ENCODE measurements at places on chromosomes 4 and X.

DNA sequence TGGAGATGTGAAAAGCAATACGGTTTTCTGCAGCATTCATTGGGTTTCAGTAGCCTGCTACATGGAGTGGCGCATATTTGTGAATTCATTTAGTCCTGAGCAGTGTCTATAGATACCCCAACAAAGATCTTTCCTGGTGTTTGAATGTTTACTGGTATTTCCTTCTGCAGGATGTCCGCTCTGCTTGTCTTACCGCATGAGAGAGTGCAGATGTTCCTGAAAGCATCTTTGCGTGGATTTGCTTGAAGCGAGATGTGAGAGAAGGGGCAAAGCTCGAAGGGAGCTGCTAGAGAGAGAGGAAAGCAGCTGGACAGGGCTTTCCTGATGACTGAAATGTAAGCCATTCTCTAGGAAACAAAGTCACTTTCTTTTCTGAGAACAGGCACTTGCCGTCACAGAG, 40.9 kb upstream of the GYPA start:
- no peak for DNase-seq

GRCh38 chrX:10190367-10190766, 33.6 kb downstream of the CLCN4 start:
- DNase-seq, result peak; percentile 63

GRCh38 chr4:6041800-6042199, 23.6 kb upstream of the C4orf50 start:
- DNase-seq, result no peak

- DNase-seq, result no peak
Observed at GRCh38 chr4:6408263-6408662, 64.2 kb downstream of the PPP2R2C start.

DNA sequence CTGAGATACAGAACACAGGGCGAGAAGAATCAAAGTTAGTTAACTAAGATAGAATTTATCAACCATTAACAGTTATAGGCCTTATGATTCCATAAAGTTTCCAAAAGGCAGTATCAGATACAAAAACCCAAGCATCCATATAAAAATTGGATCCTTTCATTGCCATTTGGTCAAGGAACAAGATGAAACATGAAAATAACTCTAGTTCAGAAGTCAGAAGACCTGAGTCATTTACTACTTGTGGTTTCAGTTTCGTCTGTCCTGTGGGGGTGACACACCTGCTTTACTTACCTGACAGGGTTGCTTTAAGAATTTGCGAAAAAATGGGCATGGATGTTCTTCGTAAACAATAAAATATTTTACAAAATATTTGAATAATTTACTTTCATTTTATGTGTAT, 130.8 kb downstream of the ANAPC10 start:
- no peak for DNase-seq

GRCh38 chr4:136812100-136812880, 720.0 kb downstream of the PCDH18 start:
- DNase-seq, result no peak

DNA sequence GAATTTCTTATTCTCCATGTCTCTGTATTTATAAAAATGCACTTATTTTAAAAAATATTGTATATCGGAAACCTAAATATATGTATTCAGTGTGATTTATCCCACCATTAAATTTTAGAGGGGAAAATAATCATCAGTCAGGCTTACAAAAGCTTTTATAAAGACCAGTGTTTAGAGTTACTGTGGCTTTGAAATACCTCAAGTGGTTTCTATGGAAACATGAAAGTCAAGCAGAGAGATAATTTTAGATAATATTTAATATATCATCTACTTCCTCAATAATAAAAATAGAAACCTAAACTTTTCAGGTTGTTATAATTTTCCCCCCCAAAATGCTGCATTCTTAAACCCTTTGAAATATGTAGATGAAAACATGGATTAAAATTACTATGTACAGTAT, 332.9 kb upstream of the PITX2 start:
- DNase-seq, result no peak

GRCh38 chrX:55796496-55796895, 78.9 kb downstream of the RRAGB start:
- DNase-seq, result no peak

DNA sequence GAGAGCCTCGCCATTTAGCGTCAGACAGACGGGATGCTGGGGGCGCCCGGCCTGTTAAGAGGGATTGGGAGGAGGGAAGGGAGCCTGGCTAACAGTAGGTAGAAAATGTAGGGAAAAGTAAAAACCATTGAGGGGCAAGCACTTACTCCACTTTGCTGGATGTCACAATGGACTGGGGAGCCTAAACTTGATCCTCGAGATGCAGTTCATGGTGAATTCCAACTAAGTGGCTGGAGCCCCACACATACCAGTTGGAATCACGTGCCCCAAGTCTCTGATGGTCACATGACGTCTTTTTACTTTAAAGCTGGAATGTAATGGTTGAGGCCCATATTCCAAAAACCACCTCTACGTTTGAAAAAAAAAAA, 1.5 kb downstream of the PLS3 start:
- DNase-seq, result peak; percentile 54

DNA sequence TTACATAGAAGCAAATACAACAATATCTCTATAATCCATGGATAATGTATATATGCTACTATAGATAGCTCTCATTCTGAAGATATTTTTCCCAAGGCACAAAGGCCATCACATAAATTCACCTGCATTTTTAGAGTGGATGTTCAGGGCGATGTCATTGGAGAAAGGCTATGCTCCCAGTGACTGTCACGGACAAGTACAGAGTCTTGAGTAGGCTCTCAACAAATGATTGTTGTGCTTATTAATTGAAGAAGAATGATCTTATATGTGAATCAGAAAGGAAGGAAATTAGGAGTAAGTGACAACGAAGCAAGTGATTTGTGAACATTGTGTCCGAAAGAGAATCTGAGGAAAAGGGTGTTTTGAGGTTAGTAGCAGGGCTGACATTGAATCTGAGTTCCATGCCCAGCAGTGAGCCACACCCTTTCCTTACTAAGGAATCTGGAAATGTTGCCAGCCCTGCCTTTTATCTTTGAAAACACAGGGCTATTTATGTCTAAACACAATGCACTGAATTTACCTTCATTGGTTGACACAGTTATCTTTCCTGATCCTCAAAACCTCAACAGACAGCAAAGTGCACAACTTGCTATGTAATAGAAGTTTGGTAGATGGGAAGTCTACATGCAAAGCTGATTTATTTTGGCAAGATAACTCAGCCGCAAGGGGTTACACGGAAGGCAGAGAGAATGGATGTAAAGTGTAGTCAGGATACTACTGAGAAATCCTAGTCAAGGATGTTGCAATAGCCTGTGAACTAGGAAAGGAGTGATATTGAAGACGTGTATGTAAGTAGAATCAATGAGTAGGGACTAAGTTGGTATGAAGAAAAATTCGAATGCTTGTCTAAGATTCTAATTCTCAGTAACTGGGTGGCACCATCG, 50.4 kb downstream of the SORBS2 start:
- no peak for DNase-seq

- no peak for DNase-seq
Observed at GRCh38 chr4:153170407-153170806, 33.8 kb upstream of the TRIM2 start.

GRCh38 chr4:147833254-147833653, 101.4 kb downstream of the ARHGAP10 start:
- peak; percentile 42 for DNase-seq

GRCh38 chrX:111340054-111340453, 69.8 kb upstream of the CAPN6 start:
- no peak for DNase-seq

GRCh38 chr4:21947791-21948346, 703 bp downstream of the KCNIP4 start:
- no peak for DNase-seq

DNA sequence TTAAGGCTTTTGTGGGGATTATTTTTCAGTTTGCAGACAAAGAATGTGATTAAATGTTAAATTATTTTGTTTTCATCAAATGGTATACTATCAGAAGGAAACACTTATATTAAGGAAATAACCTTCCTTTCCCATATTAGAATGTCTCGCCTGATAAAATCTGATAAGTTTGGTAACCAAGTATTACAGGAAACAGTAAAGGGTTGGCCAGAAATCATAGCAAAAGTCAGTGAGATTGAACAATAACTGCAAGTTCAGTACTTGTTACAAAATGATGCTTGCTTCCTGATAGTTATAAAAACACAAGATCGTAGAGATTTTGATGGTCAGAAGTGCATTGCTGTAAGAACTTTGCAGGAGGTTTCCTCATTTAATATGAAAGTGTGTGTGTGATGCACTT, 40.5 kb downstream of the FABP2 start:
- DNase-seq, result no peak

GRCh38 chrX:104112326-104112951, at the start of gene ZCCHC18:
TSS of gene ZCCHC18 (plus strand) at chrX:104112523. CDS start at chrX:104114112, 1,589 bp downstream.
- peak; percentile 51 for DNase-seq

DNA sequence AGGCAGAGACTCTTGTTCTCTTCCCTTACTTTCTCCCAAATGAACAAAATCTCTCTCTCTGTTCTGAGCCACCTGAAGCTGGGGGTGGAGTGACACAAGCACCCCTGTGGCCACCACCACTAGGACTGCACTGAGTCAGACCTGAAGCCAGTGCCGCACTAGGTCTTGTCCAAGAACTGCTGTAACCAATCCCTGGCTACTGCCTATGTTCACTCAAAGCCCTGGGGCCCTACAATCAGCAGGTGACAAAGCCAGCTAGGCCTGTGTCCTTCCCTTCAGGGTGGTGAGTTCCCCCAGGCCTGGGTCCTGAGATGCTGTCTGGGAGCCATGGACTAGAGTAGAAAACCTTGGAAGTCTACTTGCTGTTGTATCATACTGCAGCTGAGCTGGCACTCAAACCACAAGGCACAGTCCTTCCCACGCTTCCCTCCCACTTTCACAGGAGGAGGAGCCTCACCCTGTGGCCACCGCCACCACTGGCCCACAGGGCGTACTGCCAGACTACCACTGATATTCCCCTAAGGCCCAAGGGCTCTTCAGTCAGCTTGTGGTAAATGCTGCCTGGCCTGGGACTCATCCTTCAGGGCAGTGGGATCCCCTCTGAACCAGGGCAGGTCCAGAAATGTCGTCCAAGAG, 119.1 kb downstream of the RTL9 start:
- DNase-seq, result no peak

- DNase-seq, result no peak
Observed at GRCh38 chrX:26918631-26919030, 544.5 kb downstream of the PPP4R3C start.

- no peak for DNase-seq
Observed at GRCh38 chr4:89610236-89610635, 226.7 kb downstream of the SNCA start.

- DNase-seq, result peak; percentile 81
Observed at GRCh38 chrX:9569876-9570301, 105.0 kb downstream of the TBL1X start.

- no peak for DNase-seq
Observed at GRCh38 chr4:4402966-4403365, 16.1 kb downstream of the NSG1 start.

DNA sequence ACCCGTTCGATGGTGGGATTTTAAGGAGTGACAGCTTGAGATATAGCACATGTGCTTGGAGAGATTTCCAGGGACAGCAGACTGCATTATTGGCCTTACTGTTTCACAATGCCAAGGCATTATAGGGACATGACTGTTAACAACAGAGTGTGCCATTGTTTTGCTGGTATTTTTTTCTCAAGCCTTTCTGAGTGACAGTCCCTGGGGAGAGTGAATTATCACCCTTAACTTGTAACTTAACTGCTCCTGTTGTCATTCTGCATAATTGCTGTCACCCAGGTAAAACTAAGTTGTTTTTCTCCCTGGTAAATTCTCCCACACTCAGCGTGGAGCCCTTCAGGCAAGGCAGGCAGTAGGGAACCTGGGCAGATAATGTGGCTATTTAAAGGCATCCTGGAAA, 989.2 kb upstream of the LCORL start:
- no peak for DNase-seq

DNA sequence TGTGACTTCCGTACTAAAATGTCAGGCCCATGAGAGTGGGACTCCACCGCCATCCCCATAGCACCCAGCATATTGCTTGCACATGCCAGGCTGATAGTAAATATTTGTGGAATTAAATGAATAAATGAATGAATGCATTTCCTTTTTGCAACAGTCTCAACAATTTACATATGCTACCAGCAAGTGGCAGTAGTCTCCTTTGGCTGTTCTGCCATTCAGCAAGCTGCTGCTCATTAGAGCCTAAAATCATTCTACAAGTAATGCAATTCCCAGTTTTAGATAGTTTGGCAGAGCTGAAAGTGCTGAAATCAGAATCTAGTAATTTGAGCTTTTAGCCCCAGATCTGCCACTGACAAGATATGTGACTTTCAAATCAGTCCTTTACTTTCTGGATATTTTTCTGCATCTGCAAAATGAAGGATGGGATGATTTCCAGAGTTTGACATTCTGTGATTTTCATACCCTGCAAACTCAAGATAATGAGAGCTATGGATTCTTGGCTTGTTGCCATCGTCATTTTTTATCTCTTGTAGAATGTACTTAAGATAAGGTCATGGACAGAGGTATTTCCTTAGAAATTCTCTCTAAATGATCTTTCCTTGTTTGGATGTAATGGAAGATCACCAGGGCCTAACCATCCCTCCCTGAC, 35.7 kb upstream of the INTS6L start:
- DNase-seq, result peak; percentile 41

GRCh38 chr4:41455206-41455605, 82.8 kb upstream of the LIMCH1 start:
- DNase-seq, result no peak

DNA sequence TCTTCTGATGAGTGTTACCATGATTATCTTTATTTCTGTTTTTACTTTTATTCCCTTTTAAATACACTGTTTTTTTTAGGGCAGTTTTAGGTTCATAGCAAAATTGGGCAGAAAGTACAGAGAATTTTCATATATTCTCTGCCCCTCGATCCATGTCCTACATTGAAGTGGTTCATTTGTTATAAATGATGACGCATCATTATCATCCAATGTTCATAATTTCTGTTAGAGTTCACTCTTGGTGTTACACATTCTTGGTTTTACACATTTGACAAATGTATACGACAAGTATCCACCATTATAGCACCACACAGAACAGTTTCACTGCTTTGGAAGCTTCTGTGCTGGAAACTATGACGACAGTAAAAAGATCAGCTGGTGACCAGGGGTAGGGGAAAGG, 578.1 kb upstream of the AADAT start:
- DNase-seq, result no peak

DNA sequence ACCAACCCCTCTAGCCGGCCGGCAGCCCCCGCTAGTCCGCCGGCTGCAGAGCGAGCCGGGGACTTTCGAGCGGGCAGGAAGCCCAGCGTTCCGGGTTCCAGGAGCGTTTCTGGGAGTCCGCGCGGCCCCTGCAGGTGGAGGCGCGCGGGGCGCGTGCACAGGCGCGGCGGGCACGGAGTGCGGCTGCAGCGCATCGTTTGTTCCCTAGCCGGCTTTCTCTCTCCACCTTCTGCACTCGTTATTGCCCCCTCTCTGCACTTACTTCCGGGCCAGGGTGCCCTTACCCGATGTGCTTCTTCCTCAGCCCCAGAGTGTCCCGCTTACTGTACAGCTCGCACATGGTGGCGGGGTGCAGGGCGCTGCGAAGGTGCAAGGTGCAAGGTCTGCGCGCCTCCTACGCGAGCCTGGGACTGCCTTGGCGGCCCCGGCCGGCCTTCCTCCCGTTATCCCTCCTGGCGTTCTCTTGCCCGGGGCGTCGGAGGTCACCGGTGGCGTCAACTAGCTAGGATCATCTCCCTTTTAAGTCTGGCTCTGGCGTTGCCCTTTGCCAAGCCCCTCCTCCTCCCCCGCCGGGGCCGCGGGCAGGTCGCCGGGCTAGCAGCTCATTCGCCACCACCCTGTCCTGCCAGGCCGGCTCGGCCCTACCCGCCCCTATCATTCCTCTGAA, at the start of gene ETNPPL:
Gene ETNPPL, minus strand, starts transcription at position 495 of the 667 bp plus-strand sequence. Its CDS starts 155 bp downstream, at position 340.
- DNase-seq, result peak; percentile 12

GRCh38 chrX:97898798-97899197, 1015.1 kb downstream of the RPA4 start:
- DNase-seq, result peak; percentile 61

- no peak for DNase-seq
Observed at GRCh38 chrX:104707042-104707441, 141.0 kb downstream of the IL1RAPL2 start.

Measured in fibroblast of skin of right quadriceps (primary cell).